Activated T-cell treated with anti-CD3 and anti-CD28 coated beads for 1 hour (primary cell): ENCODE measurements at places on chromosomes 6 and 20.

DNA sequence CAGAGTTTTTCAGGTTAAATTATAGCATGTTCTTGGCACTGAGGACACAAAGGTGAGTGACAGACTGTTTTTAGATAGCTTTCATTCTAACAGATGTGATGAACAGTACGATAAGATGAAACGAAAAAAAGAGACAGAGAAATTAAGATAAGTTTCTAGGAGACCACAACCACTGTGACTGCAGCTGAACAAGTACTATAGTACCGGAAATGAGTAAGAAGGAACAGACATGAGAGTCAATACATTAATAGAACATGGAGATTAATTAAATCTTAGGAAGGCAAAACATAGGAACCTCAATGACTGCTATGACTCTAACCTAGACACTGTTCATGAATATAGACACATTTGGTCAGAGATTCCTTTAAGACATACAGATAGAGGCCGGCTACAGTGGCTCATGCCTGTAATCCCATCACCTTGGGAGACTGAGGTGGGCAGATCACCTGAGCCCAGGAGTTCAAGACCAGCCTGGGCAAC lies 40.2 kb downstream of the HBS1L start:
- no peak for DNase-seq

DNA sequence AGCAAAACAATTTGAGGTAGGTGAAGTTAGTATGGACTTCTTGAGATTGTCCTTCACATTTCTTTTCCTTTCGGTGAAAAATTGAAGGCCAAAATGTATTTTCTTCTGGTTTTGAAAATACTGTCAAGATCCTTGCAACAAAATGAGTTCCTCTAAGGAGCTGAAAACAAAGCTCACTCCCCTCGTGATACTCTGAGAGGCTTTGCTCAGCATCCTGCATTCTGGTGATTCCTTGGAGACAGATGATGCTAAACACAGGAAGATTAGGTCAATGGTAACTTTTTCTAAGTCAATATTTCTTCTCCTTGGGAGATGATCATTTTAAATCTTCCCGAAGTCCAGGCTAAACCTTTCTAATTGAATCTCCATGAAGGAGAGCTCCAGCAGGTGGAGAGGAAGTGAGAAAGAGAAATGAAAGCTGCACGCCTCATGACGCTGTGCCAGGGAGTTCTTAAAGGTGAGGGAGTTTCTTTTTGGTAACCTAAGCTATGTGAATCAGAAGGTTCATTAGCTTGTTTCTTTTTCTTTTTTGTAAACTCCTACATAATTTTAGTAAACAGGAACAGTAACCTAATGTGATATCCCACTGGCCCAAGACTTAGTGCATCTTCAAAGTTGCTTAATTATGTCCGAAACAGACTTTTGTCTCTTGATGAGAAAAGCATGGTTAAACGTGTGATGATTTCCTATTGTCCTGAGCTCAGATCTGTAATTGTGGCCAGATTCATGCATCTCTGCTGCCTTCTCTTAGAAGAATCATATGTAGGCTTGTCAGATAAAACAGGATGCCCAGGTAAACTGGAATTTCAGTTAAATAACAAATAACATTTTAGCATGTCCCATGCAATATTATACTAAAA lies 15.0 kb downstream of the ESR1 start:
- DNase-seq = no peak

GRCh38 chr20:21147593-21147992 lies 21.7 kb downstream of the KIZ start:
- DNase-seq = no peak

DNA sequence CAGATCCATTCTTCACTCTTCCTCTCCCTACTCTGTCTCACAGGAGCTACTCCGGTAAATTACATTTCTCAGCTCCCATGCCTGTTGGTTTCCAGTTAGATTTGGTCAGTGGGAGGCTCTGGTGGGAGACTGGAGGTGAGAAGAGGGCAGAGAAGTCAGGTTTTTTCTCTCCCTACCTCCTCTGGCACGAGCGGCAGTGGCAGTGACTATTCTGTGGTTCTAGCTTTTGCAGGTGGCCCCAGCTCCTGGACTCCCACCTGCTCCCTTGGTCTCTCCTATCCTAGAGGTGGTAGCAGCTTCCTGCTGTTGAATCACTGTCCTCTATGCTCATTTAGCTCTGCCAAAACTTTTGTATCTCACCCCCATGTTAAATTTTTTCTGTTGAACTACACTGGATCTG lies 17.9 kb downstream of the TLDC2 start:
- no peak for DNase-seq

- no peak for DNase-seq
These were observed 47.4 kb downstream of the HDDC2 start for GRCh38 chr6:125254321-125254720.

GRCh38 chr6:32665661-32666060 lies 796 bp downstream of the HLA-DQB1 start:
- no peak for DNase-seq
